Keratinocyte (primary cell): ENCODE measurements at places on chromosomes 7 and 10. TPM values are rescaled to one million over a fixed set of nuclear protein-coding genes. Genes with fewer than 3 reads are reported as not detected.

- H3K27ac ChIP-seq = no peak overlapping the region
- no peak for DNase-seq
- H3K27me3 ChIP-seq = no peaks in the 10 kb centered on the region
- H3K36me3 ChIP-seq = no peaks in the 10 kb centered on the region
- no peak overlapping the region for H3K4me3 ChIP-seq
- H3K4me1 ChIP-seq = peaks cover 22% of the 10 kb centered on the region
These were observed 3.1 kb downstream of the SOSTDC1 start for GRCh38 chr7:16462431-16462889.

Gene TNS3
- 3.9 to 5.7 TPM (median 5.3 TPM) in 3 replicates for polyA plus RNA-seq

- H3K27ac ChIP-seq = no peak overlapping the region
- no peak overlapping the region for H3K4me3 ChIP-seq
- H3K36me3 ChIP-seq = no peaks in the 10 kb centered on the region
- no peak for DNase-seq
These were observed 218.3 kb downstream of the FAM107B start for GRCh38 chr10:14556285-14556956.

DNA sequence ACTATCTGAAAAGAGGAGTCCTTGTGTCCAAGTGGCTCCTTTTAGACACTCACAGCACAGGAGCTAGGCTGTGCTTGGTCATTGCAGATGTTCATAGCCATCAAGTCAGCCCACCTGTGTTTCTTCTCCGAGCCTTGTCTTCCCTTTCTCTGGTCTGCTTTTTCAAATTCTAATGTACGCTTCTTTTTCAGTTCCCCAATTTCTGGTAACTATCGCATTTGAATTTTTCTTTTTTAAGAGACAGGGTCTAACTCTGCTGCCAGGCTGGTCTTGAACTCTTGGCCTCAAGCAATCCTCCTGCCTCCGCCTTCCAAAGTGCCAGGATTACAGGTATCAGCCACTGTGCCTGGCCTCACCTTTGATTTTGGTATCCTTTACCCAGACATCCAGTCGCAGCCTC, 18.9 kb downstream of the APBB1IP start:
- H3K27ac ChIP-seq = no peak overlapping the region
- no peaks in the 10 kb centered on the region for H3K27me3 ChIP-seq
- no peaks in the 10 kb centered on the region for H3K4me1 ChIP-seq

GRCh38 chr7:137040745-137041144, 172.3 kb downstream of the CHRM2 start:
- no peaks in the 10 kb centered on the region for H3K36me3 ChIP-seq
- no peak for DNase-seq
- H3K27me3 ChIP-seq = no peaks in the 10 kb centered on the region
- H3K4me1 ChIP-seq = no peaks in the 10 kb centered on the region
- H3K4me3 ChIP-seq = no peak overlapping the region

Gene MKX
- 0.01 to 0.08 TPM (median 0.04 TPM) in 3 replicates for polyA plus RNA-seq

DNA sequence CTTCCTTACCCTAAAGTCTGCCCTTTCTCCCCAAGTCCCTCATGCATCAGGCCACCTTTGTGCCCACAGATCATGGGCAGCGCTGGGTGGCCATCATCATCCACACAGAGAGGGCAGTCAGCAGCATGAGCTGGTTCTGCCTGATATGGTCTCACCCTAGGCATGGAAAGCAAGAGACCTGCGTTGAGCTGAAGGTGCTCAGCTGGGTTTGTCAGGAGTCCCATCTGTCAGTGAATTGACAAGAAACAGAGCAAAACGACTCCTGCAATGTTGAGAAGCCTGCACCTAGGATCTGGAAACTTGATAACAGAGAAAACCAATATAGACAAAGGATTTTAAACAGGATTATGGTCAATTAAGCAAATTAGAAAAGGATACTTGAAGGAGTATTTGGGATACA, 242.7 kb upstream of the PRSS1 start:
- DNase-seq = no peak
- no peak overlapping the region for H3K27ac ChIP-seq
- H3K36me3 ChIP-seq = no peaks in the 10 kb centered on the region
